Heart right ventricle (tissue), 16 donors: ENCODE measurements at places on chromosomes 12 and 14. TPM values are rescaled to one million over a fixed set of nuclear protein-coding genes. Genes with fewer than 3 reads are reported as not detected.

Gene METAP2
- total RNA-seq: 67.0 TPM

Gene SLC17A8
- total RNA-seq: not detected

Gene LRRC43
- not detected for total RNA-seq

GRCh38 chr12:108298761-108299275 lies 40.3 kb downstream of the CMKLR1 start:
- peaks cover 80% of the 10 kb centered on the region for H3K4me1 ChIP-seq
- no peak for DNase-seq
- H3K4me3 ChIP-seq: no peak overlapping the region
- peak overlapping the region; percentile 71 for H3K27ac ChIP-seq
- no peaks in the 10 kb centered on the region for H3K36me3 ChIP-seq

GRCh38 chr14:51498411-51499227 lies 153.1 kb upstream of the FRMD6 start:
- DNase-seq: no peak
- H3K4me3 ChIP-seq: no peak overlapping the region
- no peak overlapping the region for H3K27ac ChIP-seq
- no peaks in the 10 kb centered on the region for H3K36me3 ChIP-seq
- H3K4me1 ChIP-seq: no peaks in the 10 kb centered on the region

DNA sequence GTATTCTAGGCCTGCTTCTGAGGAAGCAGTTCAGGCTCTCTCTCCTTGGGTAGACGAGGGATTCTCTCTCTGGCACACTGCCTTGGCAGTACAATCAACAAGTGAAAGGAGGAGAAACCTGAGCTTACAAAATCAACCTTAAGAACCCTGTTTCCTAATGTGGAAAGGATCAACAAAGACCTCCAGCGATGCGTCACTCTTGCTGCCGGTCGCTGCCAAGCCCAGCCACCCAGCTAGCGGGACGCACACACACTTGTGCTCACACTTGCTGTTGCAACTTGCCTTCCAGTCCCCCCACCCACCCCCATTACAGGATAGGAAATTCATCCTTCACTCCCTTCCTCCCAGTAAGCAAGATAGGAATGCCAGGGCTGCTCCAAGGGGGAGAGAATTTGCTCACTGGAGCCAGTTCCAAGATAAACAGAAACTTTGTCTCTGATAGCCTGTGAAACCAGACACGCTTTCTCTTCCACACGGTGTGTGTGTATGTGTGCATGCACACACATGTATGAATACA lies 144.3 kb downstream of the BCL11B start:
- no peak overlapping the region for H3K4me3 ChIP-seq
- DNase-seq: no peak
- H3K27ac ChIP-seq: no peak overlapping the region
- H3K27me3 ChIP-seq: no peaks in the 10 kb centered on the region
- H3K36me3 ChIP-seq: no peaks in the 10 kb centered on the region

GRCh38 chr12:98002887-98003493 lies 512.4 kb upstream of the TMPO start:
- DNase-seq: no peak
- H3K27me3 ChIP-seq: no peaks in the 10 kb centered on the region
- H3K27ac ChIP-seq: no peak overlapping the region
- no peaks in the 10 kb centered on the region for H3K4me1 ChIP-seq
- no peak overlapping the region for H3K4me3 ChIP-seq
- H3K36me3 ChIP-seq: no peaks in the 10 kb centered on the region

GRCh38 chr14:72699852-72700257 lies 194.0 kb downstream of the DPF3 start:
- H3K36me3 ChIP-seq: no peaks in the 10 kb centered on the region
- no peak overlapping the region for H3K4me3 ChIP-seq
- H3K27ac ChIP-seq: peak overlapping the region; percentile 41
- no peak for DNase-seq
- no peaks in the 10 kb centered on the region for H3K27me3 ChIP-seq

- DNase-seq: no peak
- no peak overlapping the region for H3K4me3 ChIP-seq
- H3K27me3 ChIP-seq: no peaks in the 10 kb centered on the region
- no peaks in the 10 kb centered on the region for H3K4me1 ChIP-seq
Observed at GRCh38 chr12:90515199-90516175, 439.5 kb downstream of the CCER1 start.
